Omental fat pad (tissue), 4 donors: ENCODE measurements at places on chromosomes 2 and 18. TPM values are rescaled to one million over a fixed set of nuclear protein-coding genes. Genes with fewer than 3 reads are reported as not detected.

- no peak for DNase-seq
Observed at GRCh38 chr2:42268528-42269151, 92.4 kb downstream of the COX7A2L start.

DNA sequence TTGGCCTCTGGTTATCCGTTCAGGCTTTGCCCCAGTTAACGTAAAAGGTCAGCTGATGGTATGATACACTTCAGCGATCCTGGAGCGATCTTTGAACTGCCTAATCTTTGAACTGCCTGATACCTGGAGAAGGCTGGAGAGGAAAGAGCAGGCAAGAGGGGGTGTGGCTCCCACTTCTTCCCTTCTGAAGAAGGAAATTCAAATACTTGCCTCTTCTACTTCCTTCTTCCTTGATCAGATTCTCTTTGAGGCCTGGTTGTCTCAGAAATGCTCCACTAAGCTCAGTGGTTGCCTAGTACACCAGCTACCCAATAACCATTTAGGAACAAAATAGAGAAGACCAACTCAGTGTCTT, 619 bp downstream of the GALM start:
- no peak for DNase-seq

GRCh38 chr2:173818285-173818684, 146.9 kb downstream of the SP3 start:
- no peak for DNase-seq

- DNase-seq: no peak
Observed at GRCh38 chr2:98205889-98206288, 118.9 kb downstream of the VWA3B start.

DNA sequence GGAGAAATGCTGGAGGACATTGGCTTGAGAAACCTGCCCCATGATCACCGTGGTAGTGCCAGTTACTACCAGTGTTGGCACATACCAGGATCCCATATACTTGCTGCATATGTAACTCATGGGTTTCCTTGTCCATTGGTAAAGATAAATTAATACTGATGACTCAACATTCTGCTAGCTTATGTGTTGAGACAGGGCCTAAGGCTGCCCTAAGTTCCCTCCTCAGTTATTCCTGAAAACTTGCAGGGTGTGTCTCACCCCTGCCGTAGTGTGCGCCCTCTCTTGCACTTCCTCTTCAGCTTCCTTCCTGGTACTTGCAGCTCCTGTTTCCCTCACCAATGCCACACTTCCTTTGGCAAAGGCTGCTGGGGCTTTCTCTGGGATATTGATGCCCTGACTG, 4.3 kb upstream of the INO80C start:
- DNase-seq: no peak

DNA sequence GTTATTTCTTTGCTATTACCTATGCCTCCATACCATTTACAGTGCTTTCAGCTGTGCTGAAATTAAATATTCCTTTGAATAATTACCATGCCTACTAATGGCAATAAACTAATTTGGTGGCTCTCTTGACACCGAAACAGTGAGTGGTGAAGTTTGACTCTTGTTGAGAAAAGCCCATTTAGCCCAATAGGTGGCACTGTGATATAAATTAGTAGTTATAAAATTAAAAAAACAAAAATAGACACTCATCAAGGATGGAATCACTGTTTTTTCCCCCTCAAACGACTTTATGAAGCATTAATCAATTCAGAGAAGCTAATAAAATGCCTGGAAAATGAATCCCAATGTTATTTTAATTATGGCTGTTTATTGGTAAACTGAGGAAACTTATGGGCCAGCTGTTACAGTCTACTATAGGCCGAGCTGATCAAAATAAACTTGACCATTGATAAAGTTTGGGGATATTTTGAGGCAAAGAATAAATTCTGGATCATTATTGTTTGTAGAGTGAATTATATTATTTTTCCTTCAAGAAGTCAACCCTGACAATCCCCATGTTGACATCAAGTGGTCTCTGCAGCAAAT, 339.6 kb downstream of the TRIB2 start:
- no peak for DNase-seq

Gene CCDC148
- not detected for total RNA-seq

Gene CCDC102B
- total RNA-seq: 6.7 TPM

Gene CD302
- 161 TPM for total RNA-seq

Gene MC2R
- total RNA-seq: not detected
